ENCODE measurements at places on chromosomes 7 and 10.

- DNase-seq: peak; percentile 49
Measured at GRCh38 chr7:13322126-13322525, 634.7 kb downstream of the ARL4A start.

- peak; percentile 26 for DNase-seq
Measured at GRCh38 chr10:86730227-86730626, 26.2 kb upstream of the BMPR1A start.

DNA sequence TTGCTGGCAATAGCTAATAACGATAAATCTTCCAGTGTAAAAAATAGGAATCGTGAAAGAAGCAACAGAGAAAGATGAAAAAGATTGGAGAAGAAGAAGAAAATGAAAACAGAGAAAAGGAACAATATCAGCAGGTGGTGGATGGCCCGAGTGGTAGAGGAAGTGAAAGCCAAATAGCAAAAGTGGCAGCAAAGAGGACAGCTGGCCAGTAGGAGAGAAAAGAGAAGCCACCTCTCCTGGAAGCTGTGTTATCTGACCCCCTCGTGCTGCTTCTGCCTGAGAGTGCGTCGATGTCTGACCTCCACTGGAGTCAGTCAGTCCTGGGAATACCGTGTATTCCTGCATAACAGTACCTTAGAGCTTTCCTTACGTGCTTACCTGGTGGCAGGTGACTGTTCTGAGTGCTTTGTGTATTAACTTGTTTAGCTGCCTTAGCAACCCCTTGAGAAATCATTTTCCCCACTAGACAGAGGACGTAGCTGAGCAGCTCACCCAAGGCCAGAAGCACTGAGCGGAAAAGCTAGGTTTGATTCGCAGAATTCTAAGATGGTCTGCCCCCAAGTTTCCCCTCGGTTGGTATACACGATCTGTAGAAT is 88.3 kb downstream of the CHN2 start:
- peak; percentile 86 for DNase-seq

DNA sequence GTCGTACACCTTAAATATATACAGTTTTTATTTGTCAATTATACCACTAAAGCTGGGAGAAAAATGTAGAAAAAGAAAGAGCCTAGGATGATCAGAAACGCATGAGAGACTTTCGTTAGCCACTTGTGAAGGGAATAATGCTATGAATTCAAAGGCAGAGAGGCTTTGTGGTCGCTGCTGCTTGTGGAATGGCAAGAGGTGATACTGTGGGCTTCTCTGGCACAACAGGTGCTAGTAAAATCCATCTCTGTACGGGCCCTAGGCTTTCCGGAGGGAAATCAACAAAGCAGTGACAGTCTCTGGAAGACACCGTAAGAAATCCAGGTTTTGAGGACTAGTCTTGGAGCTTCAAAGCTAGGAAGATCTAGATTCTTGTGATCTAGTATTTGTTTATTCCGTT is 52.6 kb downstream of the LRRC72 start:
- DNase-seq: no peak

GRCh38 chr10:24951201-24952142 is 934 bp downstream of the PRTFDC1 start:
- peak; percentile 35 for DNase-seq

- no peak for DNase-seq
Measured at GRCh38 chr10:24177636-24178035, 31.3 kb upstream of the KIAA1217 start.

GRCh38 chr10:26805567-26806245 is 55.1 kb downstream of the ABI1 start:
- no peak for DNase-seq

DNA sequence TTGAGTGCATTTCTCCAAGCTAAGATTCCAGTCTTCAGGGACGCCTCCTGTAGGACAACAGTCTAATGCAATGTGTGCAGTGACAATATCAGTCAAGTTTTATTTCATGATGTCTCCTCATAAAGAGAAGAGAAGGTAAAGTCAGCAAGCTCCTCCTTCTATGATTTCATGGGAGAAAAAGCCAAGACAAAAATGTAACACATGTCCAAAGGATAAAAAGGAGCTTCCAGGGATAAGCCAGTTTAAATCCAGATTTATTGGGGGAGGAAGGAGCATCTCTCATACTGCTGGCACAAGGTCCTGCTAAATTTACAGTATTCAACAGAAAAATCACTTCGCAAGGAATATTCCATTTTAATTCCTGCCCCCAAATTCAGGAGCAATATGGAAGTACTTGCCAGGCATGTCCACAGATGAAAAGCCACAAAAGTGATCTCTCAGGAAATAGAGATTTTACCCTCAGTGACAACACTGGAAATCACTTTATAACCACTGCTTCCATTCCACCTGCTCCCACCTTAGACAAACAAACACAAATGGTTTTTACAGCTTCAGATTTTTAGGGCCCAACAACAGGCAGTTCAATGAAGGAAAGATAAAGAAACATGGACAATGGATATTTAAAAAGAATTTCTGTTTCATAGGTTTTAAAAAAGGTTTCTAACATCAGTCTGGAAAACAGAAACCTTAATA is 677.5 kb upstream of the C7orf33 start:
- no peak for DNase-seq

- no peak for DNase-seq
Measured at GRCh38 chr7:139804571-139804970, 24.5 kb upstream of the TBXAS1 start.

DNA sequence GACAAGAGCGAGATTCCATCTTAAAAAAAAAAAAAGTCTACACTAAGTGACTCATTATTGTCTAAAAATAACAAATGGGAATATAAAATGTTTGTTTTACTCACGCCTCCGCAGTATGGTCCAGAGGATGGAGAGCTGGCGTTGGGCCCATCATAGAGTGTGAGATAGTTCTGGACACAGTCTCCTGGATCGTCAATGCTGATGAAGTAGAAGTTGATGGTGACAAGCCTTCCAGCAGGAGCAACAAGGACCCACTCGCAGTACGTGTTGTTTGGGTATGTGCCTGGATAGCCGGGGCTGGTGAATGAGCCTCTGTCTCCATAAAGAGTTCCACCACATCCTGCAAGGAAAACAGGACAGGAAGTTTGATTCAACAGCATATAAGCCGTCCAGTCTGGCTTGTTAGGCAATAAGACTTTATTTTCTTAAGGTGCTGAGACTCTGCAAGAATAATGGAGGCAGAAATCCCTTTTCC is 11.5 kb upstream of the RSU1 start:
- DNase-seq: no peak

GRCh38 chr7:66643395-66643794 is 14.7 kb downstream of the KCTD7 start:
- DNase-seq: no peak

- DNase-seq: no peak
Measured at GRCh38 chr10:51879238-51879637, 179.8 kb upstream of the CSTF2T start.

GRCh38 chr7:124840435-124840834 is 74.8 kb upstream of the GPR37 start:
- DNase-seq: peak; percentile 1

DNA sequence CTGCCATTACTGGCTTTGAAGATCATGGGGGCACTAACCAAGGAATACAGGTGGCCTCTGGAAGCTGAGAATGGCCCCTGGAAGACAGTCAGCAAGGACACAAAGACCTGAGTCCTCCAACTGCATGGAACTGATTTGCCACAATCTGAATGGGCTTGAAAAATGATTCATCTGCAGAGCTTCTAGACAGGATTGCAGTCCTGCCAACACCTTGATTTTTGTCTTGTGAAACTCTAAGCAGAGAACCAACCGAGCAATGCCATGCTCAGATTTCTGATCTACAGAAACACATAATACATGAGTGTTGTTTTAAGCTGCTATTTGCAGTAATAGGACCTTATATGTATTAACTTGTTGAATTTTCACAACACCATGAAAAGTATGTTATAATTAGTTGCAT is 66.1 kb upstream of the SLC13A1 start:
- no peak for DNase-seq

- no peak for DNase-seq
Measured at GRCh38 chr7:143252006-143252405, 11.2 kb upstream of the GSTK1 start.

- DNase-seq: no peak
Measured at GRCh38 chr7:121388950-121389349, 7.2 kb downstream of the FAM3C start.

- peak; percentile 95 for DNase-seq
Measured at GRCh38 chr7:94510582-94511496, 1.2 kb downstream of the CASD1 start.

DNA sequence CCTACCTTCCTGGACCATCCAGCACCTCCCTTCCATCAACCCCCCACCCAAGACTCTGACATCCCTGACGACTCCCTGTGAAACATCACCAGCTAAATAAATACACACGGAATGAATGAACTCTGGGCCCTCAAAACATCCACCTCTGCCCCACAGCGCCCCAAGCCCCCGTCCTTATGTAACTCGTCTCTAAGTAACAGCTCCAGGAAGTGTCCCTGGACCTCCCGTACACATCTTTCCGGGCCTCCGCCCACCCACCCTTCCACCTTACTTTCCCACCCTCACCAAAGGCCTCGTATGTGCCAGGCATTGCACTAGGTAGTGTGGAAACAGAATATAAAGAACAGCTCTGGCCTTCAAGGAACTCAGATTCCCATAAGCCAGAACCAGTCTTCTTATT is 27.7 kb upstream of the SLIT1 start:
- no peak for DNase-seq

DNA sequence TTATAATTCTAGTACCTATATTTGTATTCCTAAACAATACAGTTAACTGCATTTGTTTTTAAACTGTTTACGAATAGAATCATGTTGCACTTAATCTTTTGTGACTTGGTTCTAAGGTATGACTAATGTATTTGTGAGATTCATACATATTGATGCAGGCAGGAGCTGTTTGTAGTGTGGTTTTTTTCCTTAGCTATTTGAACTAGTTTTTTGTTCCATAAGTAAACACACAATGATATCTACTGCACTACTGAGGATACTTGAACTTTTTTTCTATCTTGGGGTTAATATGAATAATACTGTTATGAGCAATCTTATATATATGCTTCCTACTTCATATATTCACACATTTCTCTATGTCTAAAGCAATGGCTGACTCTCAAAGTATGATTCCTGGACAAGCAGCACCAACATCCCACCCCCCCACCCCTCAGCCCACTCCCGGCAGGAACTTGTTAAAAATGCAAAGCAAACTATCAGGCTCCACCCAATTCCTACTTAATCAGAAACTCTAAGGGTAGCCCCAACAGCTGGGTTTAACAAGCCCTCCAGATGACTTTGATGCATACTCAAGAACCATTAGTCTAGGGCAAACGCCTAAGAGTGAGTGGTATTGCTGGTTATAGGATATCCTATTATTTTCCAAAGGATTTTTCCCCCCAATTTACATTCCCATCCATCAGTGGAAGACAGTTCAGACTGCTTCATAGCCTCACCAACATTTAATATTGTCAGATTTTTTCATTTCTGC is 25.8 kb downstream of the BRAF start:
- DNase-seq: no peak

DNA sequence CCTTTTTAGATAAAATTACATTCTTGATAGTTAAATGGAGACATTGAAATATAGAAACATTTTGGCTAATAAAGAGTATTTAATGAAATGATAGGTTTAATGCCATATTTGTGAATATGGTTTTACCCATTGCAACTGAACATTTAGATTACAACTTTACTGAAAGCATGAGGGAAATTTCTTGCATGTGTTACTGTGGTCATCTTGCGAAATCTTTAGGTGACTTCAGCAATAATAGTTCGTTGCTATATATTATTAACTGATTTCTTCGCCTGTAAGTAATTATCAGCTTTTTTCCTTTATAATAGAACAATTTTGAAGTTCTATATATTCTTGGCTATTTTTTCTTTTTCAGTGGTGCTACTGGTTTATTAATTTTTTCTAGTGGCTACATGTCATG is 83.2 kb downstream of the MLLT10 start:
- no peak for DNase-seq

DNA sequence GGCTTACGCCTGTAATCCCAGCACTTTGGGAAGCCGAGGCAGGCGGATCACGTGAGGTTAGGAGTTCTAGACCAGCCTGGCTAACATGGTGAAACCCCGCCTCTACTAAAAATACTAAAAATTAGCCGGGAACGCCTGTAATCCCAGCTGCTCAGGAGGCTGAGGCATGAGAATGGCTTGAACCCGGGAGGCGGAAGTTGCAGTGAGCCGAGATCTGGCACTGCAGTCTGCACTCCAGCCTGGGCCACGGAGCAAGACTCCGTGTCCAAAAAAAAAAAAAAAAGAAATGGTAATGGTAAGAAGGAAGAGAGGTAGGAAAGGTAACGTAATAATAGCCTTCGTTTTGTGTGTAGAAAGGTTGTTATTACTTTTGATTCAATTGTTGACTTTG is 1.2 kb downstream of the HSPA14 start:
- DNase-seq: no peak

- no peak for DNase-seq
Measured at GRCh38 chr10:85080934-85081333, 752.5 kb downstream of the CCSER2 start.

Measured in NCI-H1092 treated with DMSO at 0.1 percent for 48 hours (cell line).